ENCODE measurements at places on chromosomes 11 and 22.

DNA sequence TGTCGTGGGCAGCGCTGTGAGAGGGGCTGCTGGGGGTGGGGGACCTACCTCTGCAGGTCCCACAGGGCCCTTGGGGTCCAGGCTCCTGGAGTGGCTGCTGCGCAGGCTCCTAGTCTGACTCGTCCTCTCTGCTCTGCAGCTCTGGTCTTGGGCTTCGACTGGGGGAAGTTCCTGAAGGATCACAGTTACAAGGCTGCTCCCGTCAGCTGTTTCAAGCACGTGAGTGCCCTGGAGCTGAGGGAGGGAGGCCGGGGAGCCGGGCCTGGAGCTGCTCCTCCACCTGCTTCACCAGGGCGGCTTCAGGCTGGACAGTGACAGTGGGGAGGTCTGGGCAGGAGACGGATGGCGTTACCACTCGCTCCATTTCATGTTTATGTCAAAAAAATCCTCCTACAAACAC, 11.9 kb downstream of the L3MBTL2 start:
- H3K4me3 ChIP-seq: no peak overlapping the region
- H3K27me3 ChIP-seq: no peaks in the 10 kb centered on the region
- no peak overlapping the region for H3K27ac ChIP-seq
- DNase-seq: no peak

GRCh38 chr11:45528435-45528834, 137.0 kb downstream of the CHST1 start:
- no peaks in the 10 kb centered on the region for H3K36me3 ChIP-seq
- no peak overlapping the region for H3K4me3 ChIP-seq
- no peaks in the 10 kb centered on the region for H3K4me1 ChIP-seq
- no peak overlapping the region for H3K27ac ChIP-seq
- DNase-seq: no peak

DNA sequence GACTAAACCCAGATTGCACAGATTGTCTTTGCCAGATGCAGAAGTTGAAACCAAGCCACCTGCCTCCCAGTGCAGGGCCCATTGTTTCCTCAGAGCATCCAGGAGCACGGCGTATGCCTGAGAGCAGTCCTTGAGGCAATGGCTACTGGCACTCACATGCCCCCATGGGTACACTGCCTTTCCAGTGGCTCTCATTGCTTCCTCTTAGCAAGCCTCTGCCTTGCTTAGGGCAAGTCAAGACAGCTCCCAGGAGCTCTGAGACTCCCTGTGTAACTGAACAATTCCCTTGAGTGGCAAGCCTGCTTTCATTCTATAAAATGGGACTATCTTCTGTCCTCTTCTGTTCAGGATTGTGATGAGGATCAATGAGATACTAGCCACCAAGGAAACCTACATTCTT, 4.1 kb downstream of the SYTL2 start:
- no peak for DNase-seq
- H3K4me3 ChIP-seq: no peak overlapping the region
- no peaks in the 10 kb centered on the region for H3K4me1 ChIP-seq
- no peaks in the 10 kb centered on the region for H3K36me3 ChIP-seq
- H3K27me3 ChIP-seq: no peaks in the 10 kb centered on the region

DNA sequence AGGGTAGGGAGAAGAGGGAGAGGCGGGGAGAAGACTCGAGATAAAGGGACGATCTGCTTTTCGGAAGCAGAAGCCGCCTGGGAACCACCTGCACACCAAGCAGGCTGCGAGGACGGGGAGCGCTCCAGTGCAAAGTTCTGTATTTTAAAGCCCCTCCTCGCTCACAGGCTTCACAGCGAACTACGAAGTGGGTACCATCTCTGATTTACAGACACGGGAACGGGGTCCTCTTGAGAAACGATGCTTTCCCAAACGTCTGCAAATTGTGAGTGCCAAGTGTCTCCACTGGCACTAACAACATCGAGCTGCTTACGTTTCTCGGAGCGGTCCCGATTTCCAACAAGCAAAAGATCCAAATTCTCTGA, 700 bp upstream of the STX3 start:
- H3K36me3 ChIP-seq: no peaks in the 10 kb centered on the region
- no peak overlapping the region for H3K27ac ChIP-seq
- no peaks in the 10 kb centered on the region for H3K4me1 ChIP-seq

DNA sequence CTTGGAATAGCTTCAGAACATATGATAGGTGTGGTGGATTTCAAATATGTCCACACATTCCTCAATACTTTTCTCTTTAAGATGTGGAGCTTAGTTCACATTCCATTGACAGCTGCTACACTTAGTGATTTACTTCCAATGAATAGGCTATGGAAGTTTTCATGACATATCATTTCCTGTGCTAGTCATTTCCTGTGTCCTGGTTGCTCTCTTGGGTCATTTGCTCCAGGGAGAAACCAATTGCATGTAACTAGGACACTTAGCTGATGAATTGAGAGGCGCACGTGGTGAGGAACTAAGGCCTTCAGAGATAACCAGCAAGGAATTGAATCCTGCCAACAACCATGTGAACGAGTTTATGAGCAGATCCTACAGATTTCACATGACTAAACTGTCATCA, 120.9 kb downstream of the SLC17A6 start:
- no peaks in the 10 kb centered on the region for H3K27me3 ChIP-seq
- no peak for DNase-seq
- H3K4me3 ChIP-seq: no peak overlapping the region
- no peaks in the 10 kb centered on the region for H3K36me3 ChIP-seq
- H3K4me1 ChIP-seq: peaks cover 2% of the 10 kb centered on the region

DNA sequence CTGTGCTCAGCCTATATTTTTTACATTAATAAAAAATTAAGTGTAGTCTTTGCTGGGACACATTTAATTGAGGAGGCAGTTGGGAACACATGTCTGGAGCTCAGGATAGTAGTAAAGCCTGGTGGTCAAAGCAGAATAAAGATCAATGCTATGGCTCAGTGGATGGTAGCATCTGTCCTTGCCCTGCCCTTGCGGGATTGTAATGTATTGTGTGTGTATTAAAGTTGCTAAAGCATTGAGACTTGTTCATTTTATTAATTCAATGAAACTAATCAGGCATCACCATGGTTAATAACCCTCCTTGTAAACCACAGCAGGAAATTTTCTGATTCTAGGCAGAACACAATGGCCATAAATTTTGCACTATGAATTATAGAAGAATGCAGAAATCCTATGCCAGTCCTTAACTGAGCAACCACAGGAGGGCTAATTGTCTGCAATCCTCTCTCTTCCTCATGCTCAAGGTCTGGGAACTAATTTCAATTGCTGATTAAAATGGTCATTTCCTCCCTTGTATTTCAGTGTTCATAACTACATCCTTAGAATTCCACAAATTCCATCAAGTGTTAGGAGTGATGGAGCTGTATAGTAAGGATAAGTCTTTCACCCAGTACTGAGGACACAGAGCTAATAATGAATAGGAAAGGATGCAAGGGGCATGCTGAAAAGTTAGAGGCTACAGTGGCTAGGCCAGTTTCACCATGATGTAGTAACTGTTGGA, 403.2 kb upstream of the DDI1 start:
- H3K27ac ChIP-seq: no peak overlapping the region
- H3K36me3 ChIP-seq: no peaks in the 10 kb centered on the region
- no peak overlapping the region for H3K4me3 ChIP-seq
- H3K27me3 ChIP-seq: no peaks in the 10 kb centered on the region

DNA sequence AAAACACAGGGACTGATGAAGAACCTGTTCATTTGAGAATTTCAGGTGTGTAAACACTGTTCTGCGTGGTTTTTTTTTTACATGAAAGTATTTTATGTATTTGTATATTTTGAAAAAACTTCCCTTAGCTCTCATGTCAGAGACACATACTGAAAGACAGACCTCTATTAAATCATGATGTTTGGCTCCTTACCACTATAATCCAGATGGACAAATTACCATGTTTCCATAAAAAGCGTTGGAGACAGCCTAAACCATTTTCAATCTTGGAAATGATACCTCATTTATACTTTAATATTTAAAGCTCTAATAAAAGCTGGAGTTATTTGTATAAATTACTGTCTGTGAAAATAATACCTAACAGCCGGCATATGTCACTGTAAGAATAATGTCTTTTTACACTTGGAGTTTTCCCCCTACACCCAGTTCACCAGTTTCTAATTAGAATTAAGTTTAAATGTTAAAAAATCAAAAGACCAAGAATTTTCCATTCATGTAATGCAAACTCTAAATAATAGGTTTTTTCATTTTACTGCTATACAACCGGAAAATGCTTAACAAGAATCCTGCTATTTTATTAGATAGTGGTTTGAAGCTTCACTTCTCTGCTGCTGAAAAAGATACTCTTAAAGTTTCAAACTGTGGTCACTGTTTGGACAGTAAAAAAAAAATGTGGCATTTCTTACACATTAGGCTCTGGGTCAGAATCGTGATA, 30.8 kb downstream of the APLP2 start:
- H3K36me3 ChIP-seq: no peaks in the 10 kb centered on the region
- H3K27me3 ChIP-seq: no peaks in the 10 kb centered on the region
- H3K4me3 ChIP-seq: no peak overlapping the region
- DNase-seq: no peak

- H3K27ac ChIP-seq: no peak overlapping the region
- H3K4me3 ChIP-seq: no peak overlapping the region
These were observed 38.9 kb downstream of the LINC01488 start for GRCh38 chr11:69520186-69520916.

DNA sequence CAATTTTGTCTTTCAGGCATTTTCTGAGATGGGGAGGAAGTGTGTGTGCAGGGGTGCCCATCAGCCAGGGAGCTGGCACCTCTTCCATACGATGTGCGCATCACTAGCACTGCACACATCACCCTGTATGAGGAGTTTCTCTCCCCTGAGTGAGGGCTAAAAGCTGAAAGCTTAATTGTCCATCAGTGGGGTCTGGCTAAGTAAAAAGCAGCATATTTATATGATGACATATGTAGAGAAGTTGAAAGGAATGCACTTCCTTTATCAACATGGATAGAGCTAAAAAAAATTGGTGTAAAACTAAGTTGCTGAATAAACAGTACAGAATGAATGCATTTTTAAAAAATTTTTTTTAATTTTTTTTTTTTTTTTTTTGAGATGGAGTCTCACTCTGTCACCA, 4.0 kb downstream of the VSTM5 start:
- H3K4me1 ChIP-seq: no peaks in the 10 kb centered on the region
- H3K4me3 ChIP-seq: no peak overlapping the region
- no peak for DNase-seq
- H3K27ac ChIP-seq: no peak overlapping the region
- no peaks in the 10 kb centered on the region for H3K36me3 ChIP-seq
- no peaks in the 10 kb centered on the region for H3K27me3 ChIP-seq

- no peak overlapping the region for H3K27ac ChIP-seq
- H3K27me3 ChIP-seq: no peaks in the 10 kb centered on the region
- no peak for DNase-seq
- H3K36me3 ChIP-seq: no peaks in the 10 kb centered on the region
- H3K4me1 ChIP-seq: no peaks in the 10 kb centered on the region
These were observed 61.9 kb downstream of the BMAL1 start for GRCh38 chr11:13339195-13340153.

- H3K27me3 ChIP-seq: no peaks in the 10 kb centered on the region
- H3K4me1 ChIP-seq: no peaks in the 10 kb centered on the region
- H3K4me3 ChIP-seq: no peak overlapping the region
- H3K27ac ChIP-seq: no peak overlapping the region
These were observed 10.6 kb downstream of the CARS1 start for GRCh38 chr11:3046641-3047040.

DNA sequence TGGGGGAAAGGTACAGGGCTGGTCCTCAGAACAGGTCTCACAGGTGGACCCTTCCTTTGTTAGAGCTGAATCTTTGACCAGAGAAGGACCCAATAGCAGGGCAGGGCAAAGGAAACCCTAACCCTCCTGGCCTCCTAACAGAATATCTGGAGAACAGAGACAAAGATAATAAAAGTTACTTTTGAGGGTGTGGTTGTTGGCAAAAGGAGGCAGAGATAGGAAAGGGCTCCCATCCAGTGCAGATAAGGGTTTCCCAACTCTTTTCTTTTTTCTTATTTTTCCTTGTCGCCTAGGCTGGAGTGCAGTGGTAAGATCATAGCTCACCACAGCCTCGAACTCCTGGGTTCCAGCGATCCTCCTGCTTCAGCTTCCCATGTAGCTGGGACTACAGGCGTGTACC, 11.9 kb downstream of the PCSK7 start:
- peaks cover 15% of the 10 kb centered on the region for H3K36me3 ChIP-seq
- no peak overlapping the region for H3K27ac ChIP-seq
- no peak for DNase-seq
